Thoracic aorta endothelial cell (primary cell): ENCODE measurements at places on chromosomes 13 and 19. TPM values are rescaled to one million over a fixed set of nuclear protein-coding genes. Genes with fewer than 3 reads are reported as not detected.

AP1M2 gene
- not detected in 2 replicates for total RNA-seq

ADGRE3 gene
- total RNA-seq, result not detected in 2 replicates

BABAM1 gene
- total RNA-seq, result 89.1 and 89.2 TPM in 2 replicates

DPP9 gene
- total RNA-seq, result 69.8 and 85.8 TPM in 2 replicates

PGLYRP2 gene
- not detected in 2 replicates for total RNA-seq

USHBP1 gene
- total RNA-seq, result 7.0 and 15.1 TPM in 2 replicates

ZNF625 gene
- total RNA-seq, result 10.1 and 13.3 TPM in 2 replicates

PRODH2 gene
- total RNA-seq, result not detected in 2 replicates

ZNF835 gene
- total RNA-seq, result 0.14 TPM in 1 of 2 replicates, not detected in the other

LILRA1 gene
- total RNA-seq, result not detected in 2 replicates

SNRPA gene
- 42.2 and 59.0 TPM in 2 replicates for total RNA-seq

ZNF154 gene
- total RNA-seq, result 0.79 and 1.6 TPM in 2 replicates

CEACAM3 gene
- total RNA-seq, result not detected in 2 replicates

NDUFB7 gene
- total RNA-seq, result 165 and 173 TPM in 2 replicates

FXYD3 gene
- not detected in 2 replicates for total RNA-seq

RETN gene
- total RNA-seq, result not detected in 2 replicates

ZNF20 gene
- total RNA-seq, result 2.2 and 2.5 TPM in 2 replicates

SHISA7 gene
- not detected in 2 replicates for total RNA-seq

KPNA3 gene
- 80.3 and 94.2 TPM in 2 replicates for total RNA-seq

GFY gene
- not detected in 2 replicates for total RNA-seq
